Effector CD4-positive, alpha-beta T cell (primary cell): ENCODE measurements at places on chromosomes 6 and 20.

DNA sequence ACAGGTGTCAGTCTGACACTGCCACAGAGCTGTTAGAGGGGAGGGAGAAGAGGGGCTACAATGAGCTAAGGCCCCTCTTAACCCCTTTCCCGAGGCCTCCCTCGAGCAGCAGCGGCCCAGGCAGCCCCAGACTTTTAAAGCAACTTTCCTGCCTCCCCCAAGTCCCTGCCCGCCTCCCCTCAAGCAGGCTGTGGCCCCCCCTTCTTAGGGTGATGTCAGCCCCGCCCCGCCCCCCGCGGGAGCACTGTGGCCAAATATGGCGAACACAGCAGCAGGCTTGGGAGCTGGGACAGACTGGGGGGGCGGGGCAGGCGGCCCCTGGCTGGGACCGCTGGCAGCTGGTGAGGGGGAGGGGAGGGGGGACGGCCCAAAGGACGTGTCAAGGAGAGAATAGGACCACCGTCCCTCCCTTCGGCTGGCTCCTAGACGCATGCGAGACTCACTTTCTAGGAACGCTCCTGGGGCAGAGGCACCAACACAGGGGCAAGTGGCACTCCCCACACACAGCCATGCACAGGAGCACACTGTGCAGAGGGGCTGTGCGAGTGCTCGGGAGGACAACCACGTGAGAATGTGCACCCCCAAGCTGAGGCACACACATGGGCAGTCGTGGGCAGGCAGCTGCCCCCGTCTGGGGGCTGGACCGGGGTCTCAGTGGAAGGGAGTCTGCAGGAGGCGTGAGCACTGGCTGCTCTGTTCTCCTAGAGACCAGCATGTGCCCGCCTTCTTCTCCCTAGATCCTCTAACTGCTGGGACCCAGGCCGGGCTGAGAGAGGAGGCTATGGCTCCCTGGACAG, 6.7 kb downstream of the TEAD3 start:
- no peak for DNase-seq

DNA sequence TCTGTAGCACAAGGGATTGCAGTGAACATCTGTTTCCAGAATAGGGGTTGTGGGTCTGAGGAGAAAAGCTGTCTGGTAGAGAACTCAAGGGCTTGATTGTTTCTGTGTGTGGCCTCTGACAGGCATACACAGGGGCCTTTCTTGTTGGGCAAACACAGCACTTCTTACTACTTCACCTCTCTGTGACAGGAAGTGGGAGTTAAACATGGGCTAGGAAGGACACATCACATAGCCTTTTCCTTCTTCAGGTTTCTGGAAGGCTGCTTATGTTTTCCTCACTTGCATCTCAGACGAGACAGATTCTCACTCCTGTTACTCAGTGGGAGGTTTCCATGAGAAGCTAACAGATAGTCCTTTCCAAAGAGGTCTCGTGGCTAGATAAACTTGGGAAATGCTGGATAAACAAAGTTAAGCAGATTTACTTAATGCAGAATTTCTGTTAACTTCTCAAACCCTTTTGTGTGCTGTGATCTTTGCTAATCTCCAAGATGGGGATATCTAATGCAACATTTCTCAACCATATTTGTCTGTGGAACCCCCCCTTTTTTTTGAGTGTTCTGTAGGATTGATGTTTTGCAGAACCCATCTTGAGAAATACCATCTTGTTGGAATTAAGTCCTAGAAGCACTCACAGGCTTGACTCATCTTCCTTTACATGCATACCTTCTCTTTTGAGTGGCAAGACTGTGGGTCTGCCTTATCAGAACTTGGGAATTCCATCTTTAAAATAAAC, 41.9 kb upstream of the RNF8 start:
- no peak for DNase-seq

- DNase-seq: peak; percentile 79
Observed at GRCh38 chr6:18264219-18264922, at the start of gene DEK. TSS of gene DEK (minus strand) at chr6:18264530. CDS start at chr6:18263987, 543 bp downstream.

DNA sequence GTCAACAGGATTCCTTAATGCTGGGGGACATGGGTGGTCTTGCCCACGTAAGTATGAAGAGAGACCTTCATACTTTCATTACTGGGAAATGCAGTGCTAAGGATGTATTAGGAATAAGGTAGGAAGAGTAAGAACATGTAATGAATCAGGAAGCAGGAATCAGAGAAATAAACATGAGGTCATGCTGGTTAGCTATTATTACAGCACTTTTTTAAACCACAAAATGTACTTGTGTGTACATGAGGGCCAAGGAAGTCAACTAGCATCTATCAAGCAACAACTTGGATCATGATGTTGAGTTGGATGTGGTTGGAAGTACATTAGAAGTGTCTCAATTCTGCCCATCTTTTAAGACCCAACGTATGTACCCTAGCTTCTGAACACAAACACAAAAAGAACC, 63.5 kb upstream of the E2F3 start:
- no peak for DNase-seq

GRCh38 chr6:50850223-50851048, 31.8 kb downstream of the TFAP2B start:
- DNase-seq: no peak

DNA sequence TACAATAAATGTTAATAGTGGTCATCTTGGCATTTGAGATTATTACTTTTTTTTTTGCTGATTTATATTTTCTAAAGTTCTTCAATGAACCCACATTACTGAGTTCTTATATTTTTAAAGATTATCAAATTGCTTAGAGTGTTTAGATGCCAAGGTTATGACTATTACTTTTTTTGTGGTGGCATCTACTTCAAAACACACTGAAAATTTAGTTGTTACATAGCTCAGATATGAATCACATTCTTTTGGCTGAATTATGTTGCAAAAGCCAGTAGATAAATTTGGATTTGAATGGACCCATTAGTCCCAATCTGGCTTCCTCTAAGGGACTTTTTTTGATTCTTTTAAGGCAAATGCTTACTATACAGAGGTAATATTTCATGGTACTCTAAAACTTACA, 8.9 kb downstream of the UTRN start:
- DNase-seq: no peak

- peak; percentile 75 for DNase-seq
Observed at GRCh38 chr20:1776681-1777475, 118.3 kb upstream of the SIRPA start.

- DNase-seq: peak; percentile 55
Observed at GRCh38 chr6:166942393-166943168, 13.8 kb downstream of the RNASET2 start.

- no peak for DNase-seq
Observed at GRCh38 chr20:445514-446336, 16.6 kb downstream of the TBC1D20 start.

DNA sequence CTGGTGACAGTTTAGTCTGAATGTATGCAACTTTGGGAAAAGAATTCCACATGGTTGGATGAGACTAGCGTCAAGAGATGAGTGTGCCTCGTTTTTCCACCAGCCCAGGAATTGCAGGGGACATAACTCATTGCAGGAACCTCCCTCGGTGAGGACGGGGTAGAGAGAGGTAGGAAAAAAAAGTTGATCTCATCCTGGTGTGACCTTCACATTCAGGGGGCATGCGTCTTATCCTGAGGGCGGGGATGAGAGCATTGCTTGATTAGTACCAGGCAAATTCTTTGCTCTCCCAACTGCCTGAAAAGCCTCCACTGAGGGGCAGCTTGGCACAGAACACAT, 11.8 kb downstream of the TLDC2 start:
- DNase-seq: no peak

DNA sequence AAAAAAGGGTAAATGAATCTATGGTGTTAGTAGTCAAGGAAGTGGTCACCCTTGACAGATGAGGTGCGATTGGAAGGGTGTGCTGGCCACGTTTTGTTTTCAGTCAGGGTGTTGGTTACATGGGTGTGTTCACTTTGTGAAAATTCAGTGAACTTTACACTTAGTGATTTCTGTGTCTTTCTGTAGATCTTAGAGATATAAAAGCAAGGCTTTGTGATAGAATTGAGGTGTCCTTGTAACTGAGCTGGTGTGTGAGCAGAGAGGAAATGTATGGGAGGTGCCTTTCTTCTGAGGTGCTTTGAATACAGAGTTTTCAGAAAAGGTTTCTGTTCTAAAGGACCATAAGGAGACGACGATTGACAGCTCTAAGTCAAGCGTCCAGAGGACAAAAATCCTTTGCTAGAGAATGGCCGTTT, 90.5 kb downstream of the SAMD3 start:
- peak; percentile 6 for DNase-seq

DNA sequence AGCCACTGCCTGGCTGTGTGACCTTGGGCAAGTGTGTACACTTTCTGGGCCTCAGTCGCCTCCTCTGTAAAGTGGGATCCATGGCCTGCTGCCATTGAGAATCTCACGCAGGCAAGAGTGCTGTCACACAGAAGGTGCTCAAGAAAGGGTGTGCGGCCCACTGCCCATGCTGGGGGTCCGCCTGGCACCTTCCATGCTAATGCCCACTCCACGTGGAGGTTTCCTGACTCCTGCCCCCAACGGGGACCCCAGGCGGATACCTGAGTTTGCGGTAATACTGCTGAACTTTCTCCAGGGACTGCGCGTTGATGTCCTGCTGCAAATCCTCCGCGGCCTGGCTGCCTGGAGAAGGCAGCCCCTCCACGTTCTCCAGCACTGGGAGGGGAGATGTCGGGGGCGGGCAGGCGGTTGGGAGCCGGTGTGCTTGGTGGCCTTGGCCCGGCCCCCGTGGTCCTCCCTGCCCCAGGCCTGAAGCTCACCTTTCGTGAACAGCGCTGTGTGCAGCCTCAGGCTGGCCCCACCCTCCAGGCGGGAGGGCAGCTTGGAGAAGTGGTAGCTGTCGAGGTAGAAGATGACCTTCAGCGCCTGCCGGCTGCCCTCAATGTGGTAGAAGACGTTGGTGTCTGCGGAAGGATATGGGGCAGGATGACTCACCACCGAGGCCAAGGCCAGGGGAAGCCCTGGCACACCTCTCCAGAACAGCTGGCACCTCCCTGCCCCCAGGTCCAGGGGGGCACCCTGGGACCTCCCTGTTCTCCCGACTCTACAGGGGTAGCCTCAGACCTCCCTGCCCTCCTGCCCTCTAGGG, 195.6 kb downstream of the PREX1 start:
- DNase-seq: no peak

GRCh38 chr20:31816221-31816620, 2.9 kb upstream of the MYLK2 start:
- DNase-seq: no peak

DNA sequence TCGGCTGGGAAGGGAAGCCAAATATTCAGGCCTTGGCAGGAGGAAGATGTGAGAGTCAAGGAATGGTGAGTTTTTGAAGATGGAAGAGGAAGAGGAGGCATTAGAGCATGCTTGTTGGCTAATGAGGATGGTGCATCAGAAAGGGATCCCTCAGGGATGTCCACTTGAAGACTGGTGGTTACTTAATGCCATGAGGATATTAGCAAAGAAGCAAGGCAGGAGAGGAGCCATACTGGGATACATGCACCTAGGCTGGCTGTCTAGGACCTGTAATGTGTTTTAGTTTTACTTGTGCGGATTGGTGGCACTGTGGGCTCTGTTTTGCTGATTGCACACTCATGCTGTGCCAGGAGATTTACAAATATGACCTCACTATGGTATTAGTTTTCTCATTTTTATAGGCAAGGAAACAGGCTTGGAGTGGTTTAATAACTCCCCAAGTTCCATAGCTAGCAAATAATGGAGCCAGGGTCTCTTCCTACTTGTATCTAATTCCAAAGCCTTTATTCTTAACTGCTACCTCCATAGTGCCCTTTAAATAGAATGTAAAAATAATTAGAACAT, 37.8 kb downstream of the NCOA7 start:
- no peak for DNase-seq

- no peak for DNase-seq
Observed at GRCh38 chr6:17179530-17180073, 77.8 kb downstream of the STMND1 start.

GRCh38 chr20:9143926-9144325, 75.0 kb downstream of the PLCB4 start:
- no peak for DNase-seq

DNA sequence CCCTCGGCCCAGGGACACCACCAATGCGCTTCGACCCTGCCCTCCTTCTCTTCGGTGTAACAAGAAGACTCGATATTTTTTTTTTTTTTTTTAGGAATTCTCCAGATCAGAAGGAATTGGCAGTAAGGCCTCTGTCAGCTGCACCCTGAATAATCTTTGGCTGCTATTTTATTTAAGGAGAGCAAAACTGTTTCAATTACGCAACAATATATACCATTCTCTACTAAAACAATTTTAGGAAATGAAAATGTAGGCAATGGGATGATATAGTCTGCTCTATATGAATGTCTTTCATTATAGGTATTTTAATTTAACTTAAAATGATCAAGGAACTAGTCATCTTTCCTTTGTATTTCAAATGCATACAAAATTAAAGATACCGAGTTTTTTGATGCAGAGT, 13.3 kb downstream of the ZCCHC3 start:
- no peak for DNase-seq

- DNase-seq: no peak
Observed at GRCh38 chr6:68834551-68834950, 199.5 kb downstream of the ADGRB3 start.

DNA sequence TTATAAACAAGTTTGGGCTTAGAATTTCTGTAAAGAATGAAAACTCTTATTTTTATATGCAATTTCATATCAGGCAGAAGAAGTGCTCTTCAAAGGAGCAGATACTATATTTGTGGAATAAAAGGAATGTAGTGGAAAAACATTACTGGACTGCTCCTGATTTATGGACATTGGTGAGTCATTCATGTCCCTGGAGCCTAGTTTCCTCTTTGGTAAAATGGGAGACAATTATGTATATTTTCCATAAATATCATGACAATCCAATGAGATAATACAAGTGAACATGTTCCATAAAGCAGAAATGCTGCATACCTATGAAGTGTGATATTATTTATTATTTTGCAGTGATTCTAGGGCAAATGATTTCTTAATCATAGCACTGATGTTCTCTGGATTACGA, 445.8 kb upstream of the CITED2 start:
- DNase-seq: no peak

DNA sequence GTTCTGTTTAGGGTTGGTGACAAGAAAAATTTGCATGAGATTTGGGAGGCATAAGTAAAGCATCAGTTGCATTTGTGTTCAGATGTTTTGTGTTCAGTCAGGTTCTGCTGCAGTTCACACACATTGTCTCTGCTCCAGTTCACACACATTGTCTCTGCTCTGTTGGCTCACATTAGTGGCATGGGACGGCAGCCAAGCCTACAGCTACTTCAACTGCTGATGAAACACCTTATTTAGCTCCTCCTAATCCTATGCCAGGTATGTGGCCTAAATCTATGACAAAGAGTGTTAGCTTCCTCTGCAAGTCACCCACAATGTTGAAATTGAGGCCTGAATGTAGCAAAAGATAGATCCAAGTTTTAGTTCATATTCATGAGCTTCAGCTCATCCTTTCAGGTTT, 278.1 kb upstream of the SYNCRIP start:
- DNase-seq: no peak

GRCh38 chr20:62219992-62220665, at the start of gene HRH3:
TSS of gene HRH3 (minus strand) at chr20:62220278. CDS start at chr20:62219970, 308 bp downstream.
- peak; percentile 24 for DNase-seq

GRCh38 chr6:94562846-94563245, 1014.5 kb upstream of the MANEA start:
- no peak for DNase-seq
